A549 treated with RU486 at 1 μM for 4 hours (cell line): ENCODE measurements at places on chromosomes 11 and 22. TPM values are rescaled to one million over a fixed set of nuclear protein-coding genes. Genes with fewer than 3 reads are reported as not detected.

Gene GCAT
- 2.4 to 3.8 TPM (median 2.7 TPM) in 5 replicates for total RNA-seq

Gene RTCB
- total RNA-seq, result 75.8 to 87.3 TPM (median 83.7 TPM) in 5 replicates

Gene KLHL35
- 0.51 to 1.3 TPM (median 1.1 TPM) in 5 replicates for total RNA-seq

Gene KCNJ5
- 0.10 TPM in 1 of 5 replicates, not detected in the others for total RNA-seq

Gene CCDC73
- not detected in 5 replicates for total RNA-seq

Gene CFAP300
- 4.9 to 7.1 TPM (median 6.6 TPM) in 5 replicates for total RNA-seq

Gene FOLR2
- total RNA-seq, result not detected in 5 replicates

Gene C22orf39
- total RNA-seq, result 9.9 to 16.3 TPM (median 14.1 TPM) in 5 replicates

Gene MOV10L1
- not detected in 5 replicates for total RNA-seq
